Foreskin fibroblast (primary cell): ENCODE measurements at places on chromosomes 16 and 17.

DNA sequence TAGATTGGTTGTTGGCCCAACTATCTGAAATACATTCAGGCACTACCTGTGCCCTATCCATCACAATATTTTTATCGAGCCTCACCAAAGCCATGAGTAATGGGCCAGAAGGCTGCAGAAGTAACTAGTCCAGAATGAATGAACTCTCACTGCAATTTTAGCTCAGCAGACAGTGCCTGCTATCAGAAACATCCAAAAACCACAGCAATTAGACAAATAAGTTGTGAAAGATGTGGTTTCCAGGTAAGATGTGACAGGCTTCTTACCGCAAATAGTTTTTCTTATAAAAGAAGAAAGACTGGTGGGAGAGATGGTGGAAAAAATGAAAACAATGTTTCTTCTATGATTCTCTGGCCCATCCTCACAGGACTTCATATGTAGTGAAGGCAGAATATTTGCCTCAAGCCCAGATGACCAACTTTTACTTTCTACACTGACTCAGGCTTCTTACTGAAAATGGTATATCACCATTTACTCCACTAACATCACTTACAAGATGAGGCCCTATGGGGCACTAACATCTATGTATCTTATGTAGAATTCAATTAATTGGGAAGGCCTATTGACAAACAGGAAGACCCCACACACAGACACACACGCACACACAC is 9.8 kb upstream of the RFFL start:
- DNase-seq, result no peak

DNA sequence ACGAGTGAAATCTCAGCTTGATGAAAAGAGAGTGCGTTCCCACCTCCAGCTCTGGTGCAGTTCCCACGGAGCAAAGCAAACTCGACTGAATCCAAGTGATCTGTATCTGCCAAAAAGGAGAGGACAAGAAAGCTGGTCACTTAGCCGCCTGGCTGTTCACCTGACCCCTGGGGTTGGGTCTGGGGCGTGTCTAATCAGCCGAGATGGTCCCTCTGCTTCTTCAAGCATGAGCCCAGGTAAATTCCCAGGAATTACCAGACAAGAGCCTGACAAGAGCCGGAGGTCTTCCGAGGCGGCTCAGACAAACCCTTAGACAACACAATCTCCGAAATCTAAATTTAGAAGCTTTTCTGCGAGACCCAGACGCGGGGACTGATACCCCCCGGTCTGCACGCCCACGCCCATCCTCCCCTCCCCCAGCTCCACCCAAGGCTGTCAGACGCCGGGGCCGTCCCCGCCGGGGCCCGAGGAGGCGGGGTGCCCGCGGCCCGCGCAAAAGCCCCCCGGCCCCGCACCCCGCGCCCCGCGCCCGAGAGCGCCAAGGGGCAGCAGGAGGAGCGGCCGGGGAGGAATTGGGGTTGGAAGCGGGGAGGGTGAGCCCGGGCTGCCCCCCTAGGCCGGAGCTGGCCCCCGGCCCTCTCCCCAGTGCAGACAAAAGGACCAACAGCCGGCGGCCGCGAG is 674 bp downstream of the ZNF821 start:
- DNase-seq, result no peak

- no peak for DNase-seq
These were observed 33.5 kb downstream of the ZFPM1 start for GRCh38 chr16:88486398-88487123.

DNA sequence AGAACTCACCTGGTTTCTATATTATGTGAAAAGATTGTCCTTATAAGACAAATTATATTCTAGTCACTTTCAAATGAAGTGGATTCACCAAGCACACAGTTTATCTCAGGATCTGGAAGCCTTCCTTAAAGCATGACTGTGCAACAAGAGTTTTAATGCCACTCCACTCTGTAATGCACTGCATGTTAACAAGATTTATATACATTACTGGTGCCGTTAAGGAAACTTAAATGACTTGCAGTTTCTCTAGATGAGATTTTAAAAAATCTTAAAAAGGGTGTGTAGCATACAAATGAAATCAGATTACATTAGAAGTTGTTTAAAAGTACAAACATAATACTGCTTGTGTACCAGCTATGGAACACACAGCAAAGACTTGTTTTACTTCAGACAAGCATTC is 150.8 kb downstream of the SNX11 start:
- no peak for DNase-seq

DNA sequence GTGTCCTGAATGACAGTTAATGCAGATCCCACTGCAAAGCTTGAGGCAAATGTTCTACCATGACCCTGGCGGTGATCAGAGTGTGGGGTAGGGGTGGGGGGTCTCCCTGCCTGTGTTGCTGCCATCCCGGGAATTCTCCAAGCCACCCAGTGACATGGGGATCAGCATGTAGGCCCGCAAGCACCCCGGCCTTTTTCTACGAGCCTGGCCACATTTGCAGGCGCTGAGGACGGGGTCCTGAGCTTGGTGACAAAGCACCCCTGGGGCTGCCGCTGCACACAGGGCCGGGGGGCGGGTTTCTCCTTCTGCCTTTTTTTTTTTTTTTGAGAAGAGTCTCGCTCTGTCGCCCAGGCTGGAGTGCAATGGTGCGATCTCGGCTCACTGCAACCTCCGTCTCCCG is 35.8 kb downstream of the SLC7A5 start:
- no peak for DNase-seq

DNA sequence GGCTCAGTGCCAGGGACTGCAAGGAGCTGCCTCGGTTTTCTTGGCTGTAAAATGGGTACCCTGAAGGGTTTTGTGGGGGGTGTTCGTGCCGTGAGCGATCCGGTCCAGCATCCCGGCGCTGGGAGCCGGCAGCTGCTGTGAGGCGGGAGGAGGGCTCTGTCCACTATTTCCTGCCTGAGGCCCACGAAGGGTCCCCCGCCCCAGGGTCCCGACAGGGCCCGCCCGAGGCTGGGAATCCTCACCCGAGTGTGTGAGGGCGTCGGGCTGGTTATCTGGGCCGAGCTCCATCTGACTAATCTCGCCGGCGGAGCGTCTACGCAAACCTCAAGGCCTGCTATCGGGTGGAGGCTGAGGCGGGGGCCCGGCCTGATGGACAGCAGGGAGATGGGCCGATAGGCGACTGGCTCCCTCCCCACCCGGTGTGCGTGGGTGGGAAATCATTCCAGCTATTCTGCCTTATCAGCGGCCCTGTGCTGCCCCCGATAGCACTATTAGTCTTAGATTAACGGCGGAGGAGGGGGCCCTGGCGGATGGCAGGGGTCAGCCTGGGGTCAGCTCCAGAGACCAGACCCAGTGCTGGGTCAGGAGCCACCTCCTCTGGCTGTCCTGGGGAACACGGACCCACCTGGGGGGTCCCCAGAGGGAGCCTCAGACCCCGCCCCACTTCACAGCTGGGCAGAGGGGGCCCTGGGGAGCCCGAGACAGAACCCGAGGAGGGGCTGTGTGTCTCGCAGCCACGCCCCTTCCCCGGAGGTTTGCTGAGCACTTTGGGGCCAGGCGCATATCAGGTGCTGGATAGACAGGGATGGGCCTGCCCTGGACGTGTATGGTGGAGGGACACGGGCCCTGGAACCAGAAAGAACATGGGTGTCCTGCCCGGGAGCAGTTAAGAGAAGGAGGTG is 44.7 kb downstream of the ZFPM1 start:
- DNase-seq, result no peak

DNA sequence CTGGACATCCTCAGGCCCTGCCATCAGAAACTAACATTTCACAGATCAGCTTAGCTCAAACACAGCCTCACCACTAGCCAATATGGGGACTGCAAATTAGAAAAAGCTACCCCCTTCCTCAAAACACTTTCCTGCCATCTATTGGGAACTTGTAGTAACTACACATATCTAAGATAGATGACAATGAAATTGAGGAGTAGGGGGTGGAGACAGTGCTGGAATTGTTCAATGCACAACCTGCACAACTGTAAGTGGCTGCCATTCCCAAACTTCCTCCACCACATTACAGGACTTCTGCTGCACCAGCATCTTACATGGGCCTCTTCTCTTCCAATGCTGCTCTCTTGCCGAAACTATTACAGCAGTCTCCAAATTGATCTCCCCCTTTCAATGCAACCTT is 21.9 kb downstream of the AIPL1 start:
- peak; percentile 70 for DNase-seq

DNA sequence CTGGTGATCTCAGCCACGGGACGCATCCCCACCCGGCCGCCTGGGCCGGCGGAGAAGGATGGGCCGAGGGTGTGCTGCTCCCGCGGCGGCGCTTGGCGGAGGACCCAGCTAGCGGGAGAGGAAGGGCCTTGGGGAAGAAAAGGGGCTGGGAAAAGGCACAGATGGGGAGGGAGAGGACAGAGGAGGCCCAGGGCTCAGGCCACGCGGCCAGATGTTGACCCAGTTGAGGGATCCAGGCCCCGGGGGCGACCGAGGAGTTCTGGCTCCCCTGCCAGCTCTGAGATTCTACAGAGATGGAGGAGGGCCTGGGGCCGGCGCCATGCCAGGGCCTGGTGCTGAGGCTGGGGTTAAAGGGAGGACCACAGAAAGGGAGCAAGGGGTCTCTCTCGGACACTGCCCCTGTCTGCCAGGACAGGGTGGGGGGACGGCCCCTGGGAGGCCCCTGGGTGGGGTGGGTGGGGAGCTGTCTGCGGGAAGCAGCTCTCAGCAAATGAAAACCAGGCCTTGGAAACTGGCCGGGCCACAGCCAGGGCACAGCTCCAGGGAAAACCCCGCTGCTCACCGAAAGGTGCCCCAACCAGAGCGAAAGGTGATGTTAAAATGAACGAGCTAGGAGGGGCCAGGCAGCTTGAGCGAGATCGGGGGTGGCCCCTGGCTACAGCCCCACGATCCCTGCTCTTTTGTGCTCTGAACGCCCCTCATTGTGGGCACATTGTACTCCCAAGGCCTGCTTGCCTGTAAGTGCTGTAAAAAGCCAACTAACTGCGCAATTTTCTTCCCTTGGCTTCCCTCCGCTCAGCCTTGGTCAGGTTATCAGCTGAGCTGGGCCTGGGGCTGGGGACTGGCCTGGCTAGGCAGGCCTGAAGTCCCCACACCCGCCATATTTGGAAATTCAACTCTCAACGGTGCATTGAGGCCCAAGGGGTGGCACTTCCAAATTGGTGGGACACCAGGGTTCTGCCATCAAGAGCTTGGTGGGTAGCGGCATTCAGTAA is 191.4 kb downstream of the ZNF423 start:
- no peak for DNase-seq

GRCh38 chr16:84720177-84720579 is 20.4 kb downstream of the USP10 start:
- peak; percentile 67 for DNase-seq

DNA sequence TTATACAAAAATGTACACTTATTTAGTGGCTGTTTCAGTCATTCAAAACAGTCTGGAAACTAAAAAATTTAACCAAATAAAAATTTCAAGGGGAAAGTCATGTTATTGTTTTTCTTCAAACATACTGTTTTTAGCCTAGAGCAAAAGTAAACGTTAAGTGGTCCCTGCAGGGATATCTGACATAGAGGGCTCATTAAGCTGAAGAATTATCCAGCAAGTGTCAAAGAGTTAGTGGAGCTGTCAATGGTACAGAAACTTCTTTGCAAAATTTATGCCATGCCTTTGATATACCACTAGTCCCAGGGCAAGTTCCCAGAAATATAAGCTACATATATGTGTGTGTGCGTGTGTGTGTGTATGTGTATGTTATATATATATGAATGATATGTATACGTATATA is 894.2 kb downstream of the KCNJ2 start:
- no peak for DNase-seq

- DNase-seq, result peak; percentile 78
These were observed 7.3 kb downstream of the ARHGAP27 start for GRCh38 chr17:45425125-45425983.

GRCh38 chr16:181565-182021 is 1.3 kb downstream of the HBQ1 start:
- no peak for DNase-seq

DNA sequence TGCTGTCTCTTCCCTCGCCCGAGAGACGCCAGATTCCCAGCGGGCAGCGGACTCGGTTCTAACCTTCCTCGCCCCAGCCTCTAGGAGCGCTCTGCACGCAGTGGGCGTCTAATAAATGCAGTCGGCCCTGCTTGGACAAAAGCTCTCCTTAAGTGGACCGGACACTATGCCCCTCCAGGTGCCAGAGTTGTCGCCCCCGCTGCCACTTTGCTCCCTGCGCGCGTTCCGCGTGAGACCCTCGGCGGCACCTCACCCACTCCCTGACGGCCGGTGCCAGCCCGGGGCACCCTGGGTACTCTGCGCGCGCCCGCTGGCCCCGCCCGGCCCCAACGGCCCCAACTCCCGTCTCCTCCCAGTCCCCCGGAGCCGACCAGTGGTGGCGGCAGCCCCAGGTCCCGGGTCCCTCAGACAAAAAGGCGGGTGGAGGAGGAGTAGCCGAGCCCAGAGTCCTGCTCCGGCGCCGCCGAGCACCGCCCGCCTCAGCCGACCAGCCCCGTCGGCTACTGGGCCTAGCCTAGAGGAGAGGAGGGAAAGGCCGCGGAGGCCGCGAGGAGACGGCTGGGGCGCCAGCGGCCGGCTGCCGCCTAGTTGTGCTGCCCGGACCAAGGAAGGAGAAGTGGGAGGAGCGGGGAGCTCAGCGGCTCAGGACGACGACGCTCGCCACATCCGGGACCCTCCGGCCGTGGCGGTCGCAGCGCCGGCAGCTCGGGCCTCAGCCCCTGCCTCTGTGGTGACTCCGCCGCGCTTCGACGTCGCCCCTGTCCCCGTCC is 123.0 kb downstream of the GOSR1 start:
- peak; percentile 90 for DNase-seq

- no peak for DNase-seq
These were observed 13.4 kb upstream of the CD300A start for GRCh38 chr17:74452841-74453661.

- no peak for DNase-seq
These were observed 33.0 kb downstream of the IL4R start for GRCh38 chr16:27346819-27347218.

DNA sequence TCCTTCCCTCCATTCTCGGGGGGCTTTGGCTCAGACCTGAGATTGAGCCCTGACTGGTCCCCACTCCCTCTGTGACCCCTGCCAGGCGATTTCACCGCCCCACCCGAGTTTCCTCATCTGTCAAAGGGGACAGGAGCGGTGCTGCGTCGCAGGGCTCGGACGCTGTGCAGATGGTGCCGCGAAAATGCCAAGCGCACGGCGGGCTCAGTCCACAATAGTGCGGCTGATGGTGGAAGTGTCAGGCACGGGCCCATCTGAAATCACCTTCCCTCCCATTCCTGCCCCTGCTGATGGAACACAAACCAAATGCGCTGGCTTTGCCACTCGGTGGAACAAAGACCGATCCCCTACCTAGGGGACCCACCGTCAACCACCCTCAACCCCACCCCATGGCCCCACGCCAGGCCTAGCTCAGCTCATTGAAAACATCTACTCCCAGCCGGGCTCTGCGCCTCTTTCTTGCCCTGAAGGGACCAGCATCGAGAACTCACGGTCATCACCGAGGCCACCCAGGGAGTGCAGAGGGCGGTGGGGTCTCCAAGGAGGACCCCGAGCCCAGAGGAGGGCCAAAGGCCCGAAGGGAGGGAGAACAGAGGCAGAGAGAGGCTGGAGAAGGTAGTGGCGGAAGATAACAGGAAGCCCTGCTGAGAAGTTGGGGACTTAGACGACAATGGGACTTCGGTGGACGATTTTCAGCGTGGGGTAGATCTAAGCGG is 1.4 kb downstream of the CARHSP1 start:
- DNase-seq, result peak; percentile 61
